ENCODE measurements at places on chromosomes 5 and 9.
A peak's percentile ranks its signal among the peaks of the same experiment; 100 is the strongest.

GRCh38 chr5:137629646-137630045 is 106.2 kb downstream of the KLHL3 start:
- DNase-seq, result no peak

GRCh38 chr5:73899916-73900315 is 273.9 kb downstream of the ARHGEF28 start:
- DNase-seq, result no peak

- DNase-seq, result no peak
These were observed 2.0 kb downstream of the CXXC5 start for GRCh38 chr5:139650031-139650688.

GRCh38 chr5:1479581-1480188 is 34.4 kb upstream of the SLC6A3 start:
- DNase-seq, result peak; percentile 47

GRCh38 chr9:69571032-69571431 is 101.1 kb downstream of the APBA1 start:
- no peak for DNase-seq

DNA sequence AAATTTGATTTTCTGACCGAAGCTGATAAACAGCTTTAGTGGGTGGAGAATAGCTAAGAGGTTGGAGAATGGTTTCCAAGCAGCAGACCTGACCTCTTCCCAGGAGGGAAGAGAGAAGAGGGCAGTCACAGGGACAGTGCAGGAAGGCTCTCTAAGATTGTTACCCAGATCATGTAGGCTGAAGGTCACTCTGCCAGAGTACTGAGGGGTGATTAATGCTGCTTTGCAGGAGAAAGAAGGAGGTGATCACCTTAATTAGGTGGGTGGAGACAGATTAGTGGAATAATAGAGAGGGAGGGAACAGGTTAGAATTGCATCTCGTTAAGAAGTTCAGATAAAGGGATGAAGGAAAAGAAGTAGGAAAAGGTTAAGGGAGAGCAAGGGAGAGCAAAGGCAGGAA is 440.5 kb downstream of the BRINP1 start:
- DNase-seq, result no peak

DNA sequence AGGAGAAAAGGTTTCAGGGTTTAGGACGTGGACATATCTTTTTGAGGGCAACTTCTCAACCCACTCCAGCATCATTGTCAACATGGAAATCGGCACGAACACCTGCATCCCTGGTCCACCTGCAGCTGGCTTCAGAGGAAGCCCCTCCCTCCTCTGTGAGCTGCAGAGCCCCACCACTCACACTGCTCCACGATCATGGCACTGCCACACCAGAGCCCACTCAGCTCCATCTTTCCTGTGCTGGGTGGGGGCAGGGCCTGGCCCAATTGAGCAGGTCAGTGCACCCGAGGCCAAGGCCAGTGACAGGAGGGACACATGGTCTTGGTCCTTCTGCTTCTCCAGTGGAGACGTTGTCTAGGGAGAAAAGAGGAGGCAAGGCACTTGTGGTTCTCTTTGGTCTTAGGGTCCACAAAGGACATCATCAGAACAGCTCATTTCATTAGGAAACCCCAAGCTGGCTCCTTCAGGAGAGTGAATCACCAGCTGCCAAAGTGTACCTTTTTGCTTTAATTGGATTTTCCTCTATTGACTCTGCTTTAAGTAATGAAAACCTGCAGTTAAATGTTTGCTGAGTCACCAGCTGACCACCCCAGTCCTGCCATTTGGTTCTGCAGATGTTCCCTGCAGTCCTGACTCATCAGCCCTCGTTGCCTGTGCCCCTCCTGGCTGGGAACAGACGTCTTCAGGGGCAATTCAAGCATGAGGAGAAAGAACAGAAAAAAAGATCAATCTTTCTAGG is 56.2 kb downstream of the UBE2QL1 start:
- no peak for DNase-seq

GRCh38 chr5:17401470-17402288 is 96.4 kb upstream of the TAF11L2 start:
- no peak for DNase-seq

- no peak for DNase-seq
These were observed 64.7 kb upstream of the LARP1 start for GRCh38 chr5:154690488-154690887.

DNA sequence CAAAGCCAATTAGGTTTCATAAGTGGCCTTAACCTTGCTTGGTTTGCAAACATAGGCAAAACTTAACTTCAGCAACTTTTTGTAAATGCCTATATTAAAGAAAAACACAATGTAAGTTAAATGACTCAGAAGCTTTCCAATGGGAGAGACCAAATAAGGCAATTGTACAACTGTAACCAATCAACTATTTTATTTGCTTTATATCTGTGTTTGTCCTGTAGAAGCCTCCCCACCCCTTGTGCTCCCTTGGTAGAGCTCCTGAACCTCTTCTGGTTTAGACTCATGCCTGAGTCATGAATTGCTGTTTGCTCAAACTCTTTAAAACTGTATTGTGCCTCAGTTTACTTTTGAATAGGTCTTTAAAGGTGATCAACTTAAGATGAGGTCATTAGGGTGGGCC is 3.0 kb upstream of the C1QTNF3 start:
- DNase-seq, result no peak

DNA sequence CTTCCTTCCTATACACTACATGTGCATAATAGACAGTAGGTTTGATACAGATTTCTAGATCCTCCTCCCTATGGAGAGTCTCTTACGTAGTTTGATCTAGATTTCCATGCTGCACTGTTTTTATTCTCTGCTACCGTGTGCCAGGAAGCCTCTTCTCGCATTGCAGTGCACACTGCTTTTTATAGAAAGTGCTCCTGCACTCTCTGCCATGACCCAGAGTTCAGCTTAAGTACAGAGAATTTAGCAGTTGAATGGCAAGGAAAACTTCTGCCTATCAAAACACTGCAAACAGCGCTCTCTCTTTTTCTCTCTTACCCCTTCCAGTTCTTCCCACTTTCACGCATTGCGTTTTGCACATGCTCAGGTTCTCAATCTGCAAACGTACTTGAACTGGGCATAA is 187.4 kb downstream of the ARHGAP26 start:
- no peak for DNase-seq

DNA sequence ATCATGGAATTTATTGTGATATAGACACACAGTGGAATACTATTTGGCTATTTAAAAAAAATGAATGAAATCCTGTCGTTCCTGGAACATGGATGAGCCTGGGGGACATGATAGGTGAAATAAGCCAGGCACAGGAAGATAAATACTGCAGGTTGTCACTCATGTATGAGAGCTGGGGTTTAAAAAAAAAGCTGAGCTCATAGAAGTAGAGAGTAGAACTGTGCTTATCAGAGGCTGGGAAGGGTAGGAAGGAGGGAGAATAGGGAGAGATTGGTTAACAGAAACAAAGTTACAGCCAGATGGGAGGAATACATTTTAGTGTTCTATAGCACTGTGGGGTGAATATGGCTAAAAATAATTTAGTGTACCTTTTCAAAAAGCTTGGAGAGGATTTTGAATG is 200.6 kb upstream of the NR4A3 start:
- DNase-seq, result no peak

Data from stimulated activated CD8-positive, alpha-beta memory T cell treated with anti-CD3 and anti-CD28 coated beads, Interleukin-7, amount 100 ng/mL, for 4 hours (primary cell).